EL (cell line): ENCODE measurements at places on chromosomes 7 and 10.

DNA sequence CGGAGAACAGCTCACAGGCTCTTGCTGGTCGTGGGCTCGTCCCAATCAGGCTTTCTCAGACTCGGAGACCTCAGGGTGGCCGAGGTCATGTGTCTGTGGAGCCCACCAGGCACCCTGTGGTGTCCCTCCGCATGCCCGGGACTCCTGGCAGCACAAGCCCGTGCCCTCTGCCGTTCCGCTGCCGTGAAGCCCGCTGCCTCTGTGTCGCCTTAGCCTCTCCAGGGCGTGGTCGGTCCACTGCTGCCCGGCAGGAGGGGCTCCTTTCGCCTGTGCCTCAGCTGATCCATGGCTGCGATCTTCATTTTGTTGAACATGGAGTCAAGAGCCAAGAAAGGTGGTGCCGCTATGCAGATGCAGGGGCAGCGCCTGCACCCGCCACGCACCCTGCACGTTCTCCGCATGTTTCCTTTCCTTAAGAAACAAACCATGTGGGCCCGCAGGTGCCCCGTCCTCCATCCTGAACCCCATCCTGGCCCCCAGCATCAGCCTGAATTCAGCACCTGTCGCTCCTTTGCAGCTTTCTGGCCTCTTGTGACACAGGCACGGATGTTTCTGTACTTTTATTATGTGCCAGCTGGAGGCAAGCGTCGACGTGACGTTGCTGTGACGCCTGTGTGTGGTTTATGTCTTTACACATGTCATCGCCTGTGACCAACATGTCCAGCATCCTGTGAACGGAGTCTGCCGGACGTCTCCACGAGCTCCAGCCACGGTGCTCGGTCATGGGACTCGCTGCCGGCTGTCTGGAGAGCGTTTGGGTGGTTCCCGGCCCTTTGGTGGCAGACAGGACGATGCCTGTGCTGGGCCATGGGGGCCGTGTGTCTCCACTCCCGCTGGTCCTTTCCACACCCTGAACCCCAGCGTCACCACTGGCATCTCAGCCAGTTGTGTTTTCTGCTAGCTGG, 69.9 kb downstream of the NKX6-2 start:
- DNase-seq = no peak

DNA sequence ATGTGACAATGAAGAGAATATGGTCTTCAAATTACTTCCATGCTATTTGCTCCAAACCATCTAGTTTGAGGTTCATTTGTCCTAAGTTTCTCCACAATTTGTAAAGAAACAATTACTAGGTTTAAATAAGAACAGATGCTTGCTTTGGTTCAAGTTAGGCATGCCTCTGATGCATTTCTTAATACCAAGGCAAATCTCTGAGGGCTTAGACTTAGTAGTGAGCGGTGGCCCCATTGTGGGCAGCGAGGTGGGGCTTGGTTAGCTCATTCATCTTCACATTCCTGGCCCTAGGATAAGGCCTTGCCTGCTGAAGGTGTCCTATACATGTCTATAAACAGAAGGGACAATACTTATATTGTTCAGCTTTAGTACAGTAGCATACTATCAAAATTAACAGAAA, 52.4 kb upstream of the RHEB start:
- no peak for DNase-seq

DNA sequence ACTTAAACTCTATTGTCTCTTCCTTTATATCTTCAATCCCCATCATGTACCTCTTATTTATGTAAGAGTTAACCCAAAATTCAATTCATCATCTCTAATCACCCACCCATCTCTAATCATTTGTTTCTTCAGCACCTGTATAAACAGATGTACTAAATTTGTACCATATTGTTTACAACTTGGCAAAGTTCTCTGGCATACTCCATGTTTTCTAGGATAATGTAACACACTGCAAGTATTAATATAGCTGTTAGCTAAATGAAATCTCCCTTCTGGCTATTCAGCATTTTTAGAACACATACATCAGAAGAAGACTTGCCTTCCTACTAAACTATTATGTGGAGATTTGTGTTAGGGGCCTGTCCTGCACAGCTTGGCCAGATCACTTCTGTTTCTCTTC, 33.1 kb downstream of the MALSU1 start:
- DNase-seq = no peak

DNA sequence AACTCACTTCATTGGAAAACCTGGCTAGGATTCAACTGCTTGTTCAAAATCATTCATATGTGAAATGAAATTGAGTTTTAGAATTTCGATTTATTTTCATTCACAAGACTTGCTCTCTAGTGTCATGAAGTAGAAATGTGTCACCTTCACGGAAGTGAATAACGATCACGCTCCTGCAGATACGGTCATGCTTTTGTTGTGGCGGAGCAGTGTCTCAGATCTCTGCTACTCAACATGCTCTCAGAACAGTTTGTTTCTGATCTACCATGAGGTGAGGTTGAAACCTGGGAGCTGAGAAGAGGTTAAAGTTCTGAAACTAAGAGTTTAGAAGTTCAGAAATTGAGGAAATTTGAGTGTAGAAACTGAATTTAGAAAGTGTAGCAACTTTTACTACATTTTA, 13.8 kb upstream of the PITRM1 start:
- DNase-seq = no peak

- DNase-seq = no peak
These were observed 3.5 kb downstream of the TMEM130 start for GRCh38 chr7:98866351-98866750.

GRCh38 chr10:75525067-75525466, 93.6 kb downstream of the LRMDA start:
- no peak for DNase-seq

DNA sequence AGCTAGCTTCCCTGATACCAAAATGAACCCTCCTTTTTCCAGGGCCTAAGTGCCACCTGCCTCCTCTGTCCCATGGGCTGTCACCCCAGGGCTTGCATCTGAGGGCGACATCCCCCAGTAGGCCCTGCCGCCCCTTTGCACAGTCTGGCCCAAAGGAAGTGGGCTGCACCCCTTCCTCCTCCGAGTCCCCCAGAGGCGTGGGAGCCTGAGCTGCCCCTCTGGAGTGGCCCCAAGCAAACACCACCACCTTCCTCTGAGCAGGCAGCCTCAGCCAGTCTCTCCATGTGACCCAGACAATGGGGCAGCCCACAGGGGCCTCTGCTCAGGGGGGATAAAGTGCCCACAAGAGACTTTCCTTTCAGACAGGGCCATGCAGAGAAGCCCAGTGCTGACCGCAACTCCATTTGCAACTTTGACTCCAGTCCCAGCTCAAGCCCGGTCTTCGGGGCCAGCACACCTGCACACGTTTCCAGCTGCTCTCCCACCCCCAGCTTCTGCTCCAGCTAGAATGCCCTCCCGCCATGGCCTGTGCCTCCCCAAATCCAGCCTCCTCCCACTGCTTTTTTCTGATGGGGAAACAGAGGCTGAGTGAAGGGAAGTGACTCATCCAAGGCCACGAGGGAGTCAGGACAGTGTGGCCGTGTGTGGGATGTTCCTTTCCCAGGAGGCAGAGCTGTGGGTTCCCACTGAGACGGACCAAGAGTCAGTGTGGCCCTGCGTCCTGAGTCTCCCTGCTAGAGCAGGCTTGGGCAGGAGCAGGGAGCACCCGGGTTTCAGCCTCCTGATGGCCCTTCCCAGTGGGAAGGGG, 111.9 kb downstream of the ZMIZ1 start:
- no peak for DNase-seq

DNA sequence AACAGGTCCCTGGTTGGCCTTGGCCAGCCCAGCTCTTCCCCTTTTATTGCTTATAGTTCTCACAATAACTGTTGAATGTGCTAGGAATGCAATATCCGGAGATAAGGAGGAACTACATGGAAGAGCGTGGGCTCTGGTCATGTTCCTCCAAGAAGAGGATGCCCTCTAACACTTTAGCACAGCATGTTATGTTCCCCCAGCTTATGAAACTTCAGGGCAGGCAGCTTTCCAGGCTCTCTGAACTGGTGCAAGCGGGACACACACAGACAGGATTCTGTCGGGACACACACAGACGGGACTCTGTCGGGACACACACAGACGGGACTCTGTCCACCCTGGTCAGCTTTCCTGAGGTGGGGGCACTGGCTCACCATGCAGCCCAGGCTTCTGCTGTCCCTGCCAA, 141.6 kb downstream of the PKD1L1 start:
- DNase-seq = no peak

DNA sequence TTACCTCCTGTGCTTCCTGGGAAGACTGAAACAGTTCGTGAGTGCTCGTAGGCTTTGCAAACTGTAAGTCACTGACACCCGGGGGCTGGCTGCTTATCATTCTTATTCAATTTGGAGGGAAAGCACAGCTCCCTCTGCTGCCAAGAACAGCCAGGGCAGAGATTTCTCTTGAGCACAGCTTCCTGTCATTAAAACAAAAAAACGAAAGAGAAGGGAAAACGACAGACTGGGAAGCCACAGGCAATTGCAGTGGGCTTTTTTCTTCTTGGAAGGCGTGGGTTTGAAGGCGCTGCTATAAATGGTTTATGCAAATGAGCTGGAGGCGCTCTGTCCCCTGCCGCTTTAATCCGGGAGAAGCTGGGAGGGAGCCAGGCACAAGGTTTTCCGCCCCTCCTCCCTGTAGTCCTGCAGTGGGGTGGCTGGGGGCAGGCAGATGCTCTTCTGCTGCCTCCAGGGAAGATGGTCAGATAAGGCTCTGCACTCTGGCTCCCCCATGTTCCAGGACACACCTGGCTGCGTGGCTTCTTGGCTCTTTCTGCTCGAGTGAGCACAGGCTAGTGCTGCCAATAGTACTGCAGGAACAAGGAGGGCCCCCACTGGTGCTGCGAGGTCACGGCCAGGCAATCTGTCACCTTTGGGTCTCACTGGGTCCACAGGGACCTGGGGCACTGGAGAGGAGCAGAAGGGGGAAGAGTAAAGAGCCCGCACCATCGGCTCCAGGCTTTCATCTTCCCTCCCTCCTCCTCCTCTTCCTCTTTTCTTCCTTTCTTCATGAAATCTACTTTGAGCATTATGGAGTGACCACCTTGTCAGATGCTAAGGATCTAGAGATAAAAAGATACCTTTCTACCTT, 49.5 kb downstream of the NEURL1 start:
- DNase-seq = peak; percentile 71

DNA sequence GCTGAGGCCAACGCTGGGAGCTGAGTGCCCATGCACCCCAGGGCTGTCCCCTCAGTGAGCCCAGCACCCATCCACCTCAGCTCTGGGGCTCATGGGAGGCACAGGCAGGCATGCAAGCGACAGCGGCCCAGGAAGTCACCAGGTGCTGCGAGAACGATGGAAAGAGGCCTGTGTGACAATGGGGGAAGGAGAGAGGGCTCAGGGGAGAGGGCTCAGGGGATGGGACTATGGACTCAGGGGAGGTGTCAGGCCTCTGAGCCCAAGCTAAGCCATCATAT, 292.5 kb downstream of the WDR37 start:
- DNase-seq = no peak

DNA sequence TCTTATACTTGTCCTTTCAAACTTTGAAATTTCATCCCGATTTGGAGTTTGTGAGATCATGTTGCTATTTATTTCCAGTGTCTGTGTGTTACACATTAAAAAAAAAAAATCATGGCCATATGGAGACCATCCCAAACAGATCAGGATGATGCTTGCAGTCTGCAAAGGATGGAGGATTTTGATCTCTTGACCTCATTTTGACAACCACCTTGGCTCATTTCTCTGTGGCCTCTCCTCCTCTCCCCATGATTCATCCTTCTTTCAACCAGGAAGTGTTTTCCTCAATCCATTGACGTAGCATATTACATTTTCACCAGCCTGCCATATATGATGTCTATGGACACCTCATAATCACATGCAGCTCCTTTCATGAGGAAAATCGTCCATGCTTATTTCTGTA, 68.9 kb upstream of the INSYN2A start:
- DNase-seq = no peak

DNA sequence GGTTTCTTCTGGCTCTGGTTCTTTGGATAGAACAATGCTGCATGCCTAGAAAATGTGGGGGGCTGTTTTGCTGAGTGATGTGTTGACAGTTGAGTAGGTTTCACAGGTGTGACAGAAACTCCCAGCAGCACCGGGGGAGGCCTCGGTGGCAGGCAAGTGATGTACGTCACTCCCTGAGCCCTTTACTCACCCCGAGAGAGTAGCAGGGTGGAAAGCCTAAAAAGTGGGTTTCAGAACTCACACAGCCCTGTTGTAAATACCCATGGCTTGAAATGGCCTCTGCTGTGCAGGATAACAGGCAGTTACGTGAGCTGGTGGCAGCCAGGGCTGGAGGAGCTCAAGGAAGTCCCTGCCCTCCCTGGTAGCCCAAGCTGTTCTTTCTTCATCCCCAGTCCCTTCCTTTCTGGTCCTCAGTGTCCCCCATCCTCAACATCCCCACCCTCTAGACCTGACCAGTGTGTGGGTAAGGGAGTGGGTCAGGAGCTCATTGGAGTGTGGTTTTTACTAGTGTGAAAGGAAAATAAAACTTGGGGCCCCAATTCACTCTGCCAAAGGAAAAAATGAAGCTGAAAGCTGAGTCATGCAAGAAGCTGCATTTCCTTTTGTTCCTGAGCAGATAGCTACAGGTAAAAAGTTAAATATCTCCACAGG, 258.1 kb downstream of the STK31 start:
- DNase-seq = no peak

DNA sequence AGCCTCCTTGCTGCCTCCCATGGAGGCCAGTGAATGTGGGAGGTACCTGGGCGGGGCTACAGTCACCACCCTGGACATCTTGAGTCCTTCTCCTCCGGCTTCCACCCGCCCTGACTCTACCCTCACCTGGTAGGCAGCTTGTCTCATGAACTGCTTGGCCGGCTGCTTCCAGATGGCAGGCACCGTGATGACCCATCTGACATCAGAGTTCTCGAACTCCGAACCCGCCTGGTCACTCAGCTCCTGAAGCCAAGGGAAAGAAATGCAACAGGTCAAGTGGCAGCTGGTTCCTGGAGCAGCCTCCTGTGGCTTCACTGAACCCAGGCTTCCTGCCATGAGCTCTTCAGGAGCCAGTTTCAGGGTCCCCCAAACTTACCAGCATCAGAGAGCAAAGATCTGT, 50.1 kb downstream of the HSPA12A start:
- DNase-seq = no peak

DNA sequence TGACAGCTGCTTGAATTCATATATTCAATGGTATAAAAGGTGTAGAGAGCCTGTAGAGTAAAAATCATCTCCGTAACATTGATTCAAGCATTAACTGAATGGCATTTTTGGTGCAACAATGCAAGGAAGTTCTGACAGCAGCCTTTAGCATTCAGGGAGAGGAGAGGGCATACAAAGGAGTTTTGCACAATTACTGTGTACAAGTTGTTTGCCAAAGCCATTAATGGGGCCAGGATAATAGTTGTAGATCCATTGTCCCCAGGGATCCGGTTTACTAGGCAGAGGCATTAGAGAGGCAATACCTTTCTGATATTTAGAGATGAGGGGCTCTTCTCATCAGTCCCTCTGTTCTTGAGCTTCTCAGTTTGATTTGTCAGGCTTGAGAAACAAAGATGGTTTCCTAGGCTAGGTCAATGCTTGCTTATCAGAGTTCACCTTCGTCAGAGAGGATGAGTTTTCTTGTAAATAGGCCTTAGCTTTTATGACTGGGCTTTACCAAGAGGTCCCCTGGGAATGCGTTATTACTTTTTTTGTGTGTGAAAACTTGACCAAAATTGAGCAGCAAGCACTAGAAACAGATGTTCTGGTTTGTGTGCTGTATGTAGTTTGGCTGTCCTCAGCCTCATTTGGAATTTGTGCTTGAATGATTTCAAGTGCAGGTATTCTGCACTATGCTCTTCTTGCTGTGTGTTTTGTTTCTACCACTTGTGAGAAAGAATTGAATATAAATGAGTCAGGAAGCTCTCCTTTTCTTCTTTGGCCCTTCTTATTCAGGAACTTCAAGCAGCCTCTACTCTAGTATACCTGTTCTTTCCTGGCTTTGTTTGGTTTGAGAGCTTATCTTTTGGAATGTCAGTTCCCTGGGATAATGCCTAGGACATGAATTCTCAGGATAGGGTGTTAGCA, 32.0 kb downstream of the SND1 start:
- no peak for DNase-seq
